ENCODE measurements at places on chromosomes 1 and 21.

GRCh38 chr1:100253552-100253951, 3.9 kb upstream of the DBT start:
- DNase-seq = no peak

DNA sequence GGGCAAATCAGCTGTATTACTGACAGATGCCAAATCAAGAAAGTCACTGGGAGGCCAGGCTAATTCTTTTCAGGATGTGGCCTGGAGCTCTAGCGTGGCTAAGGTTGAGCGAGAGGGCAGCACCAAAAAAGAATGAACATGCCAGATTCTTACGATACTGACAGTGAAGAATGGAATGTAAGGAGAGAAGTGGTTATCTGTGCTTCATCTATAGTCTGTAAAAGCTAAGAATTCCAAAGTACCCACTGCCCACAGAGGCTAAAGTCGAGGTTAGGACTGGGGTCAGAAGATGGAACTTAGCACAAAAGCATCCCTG, 32.7 kb downstream of the TFAP2E start:
- DNase-seq = no peak

GRCh38 chr1:19437891-19438294, 47.4 kb downstream of the CAPZB start:
- DNase-seq = no peak

DNA sequence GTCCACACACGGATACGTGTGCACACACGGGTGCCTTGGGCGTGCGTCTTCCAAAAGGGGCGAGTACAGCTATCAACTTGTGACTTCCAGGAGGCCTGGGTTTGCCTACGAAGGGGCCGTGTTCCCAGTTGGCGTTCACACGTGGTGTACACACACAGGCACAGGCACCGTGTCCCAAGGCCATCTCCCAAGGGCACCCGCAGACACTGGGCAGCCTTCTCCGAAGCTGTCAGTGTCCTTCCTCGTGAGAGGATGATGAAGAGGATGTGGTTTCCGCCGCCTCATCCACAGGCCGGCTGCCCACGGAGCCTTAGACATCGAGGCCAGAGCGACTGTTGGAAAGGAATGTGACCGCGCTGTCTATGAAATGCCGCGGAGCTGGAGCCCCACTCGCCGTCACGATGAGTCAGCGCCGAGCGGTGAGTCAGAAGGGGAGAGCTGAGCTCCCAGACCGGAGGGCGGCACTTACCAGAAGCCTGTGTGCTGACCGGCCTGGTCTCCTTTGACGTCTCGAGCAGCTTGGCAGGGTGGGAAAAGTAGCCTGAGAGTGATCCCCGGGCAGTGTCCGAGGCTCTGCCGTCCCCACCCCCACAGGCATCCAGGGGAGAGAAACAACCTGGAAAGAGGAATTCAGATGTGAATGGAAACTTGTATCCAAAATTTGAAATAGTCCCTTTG, 141.4 kb upstream of the ARHGEF16 start:
- DNase-seq = no peak

GRCh38 chr21:27320868-27321267, 354.0 kb upstream of the ADAMTS5 start:
- no peak for DNase-seq
